ENCODE measurements at places on chromosomes 12 and 14.

DNA sequence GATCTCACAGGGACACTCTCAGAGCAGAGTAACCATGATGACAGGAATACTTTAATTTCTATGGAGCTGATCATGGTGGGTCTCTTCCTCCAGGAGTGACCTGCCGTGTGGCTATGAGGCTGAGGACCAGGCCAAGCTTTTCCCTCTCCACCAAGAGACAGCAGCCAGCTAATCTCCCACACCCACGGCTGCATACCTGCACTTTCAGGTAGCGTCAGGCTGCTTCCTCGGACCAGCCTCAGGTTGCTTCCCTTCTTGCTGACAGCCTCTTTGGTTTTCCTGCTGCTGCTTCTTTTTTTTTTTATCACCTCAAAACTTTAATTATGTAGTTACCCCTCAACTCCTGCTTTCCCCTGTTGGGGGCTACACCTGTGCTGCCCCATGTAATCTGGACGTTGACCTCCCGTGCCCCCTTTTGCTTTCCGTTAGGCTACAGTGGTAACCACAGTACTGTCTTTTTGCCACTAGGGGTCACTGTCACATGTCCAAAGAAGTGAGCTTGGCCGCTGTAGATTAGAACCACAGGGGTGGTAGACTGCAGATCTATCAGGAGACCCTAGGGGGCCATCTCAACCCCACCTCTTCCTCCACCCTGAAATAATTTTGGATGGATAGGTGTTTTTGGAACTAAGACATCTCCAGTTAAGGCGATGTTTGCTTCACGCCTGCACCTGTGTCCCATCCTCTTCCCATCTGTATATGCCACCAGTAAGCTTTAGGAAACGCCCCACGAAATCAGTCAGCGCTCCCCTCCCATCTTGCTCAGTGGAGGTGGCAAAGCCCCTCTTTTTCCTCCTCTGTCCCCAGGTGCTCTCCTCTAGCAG is 7.8 kb upstream of the PIP4K2C start:
- DNase-seq = peak; percentile 74

GRCh38 chr14:100864206-100864605 is 38.3 kb downstream of the MEG3 start:
- DNase-seq = no peak

DNA sequence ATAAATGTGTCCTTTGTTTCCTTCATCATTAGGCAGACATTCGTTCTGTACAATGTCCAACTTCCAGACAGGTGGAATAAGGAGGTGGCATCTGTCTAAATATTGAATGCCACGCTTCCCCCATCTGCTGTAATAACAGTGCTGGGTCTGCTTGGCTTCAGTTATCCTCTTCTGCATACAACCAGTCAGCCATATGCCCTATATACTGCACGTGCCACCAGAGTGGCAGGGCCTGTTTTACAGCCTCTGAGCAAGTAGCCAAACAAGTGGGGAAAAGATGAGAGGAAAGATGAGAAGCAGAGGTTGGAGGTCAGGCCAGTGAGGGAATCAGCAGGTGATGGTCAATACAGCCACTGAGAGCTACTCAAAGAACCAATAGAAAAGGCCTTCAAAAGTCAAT is 55.4 kb downstream of the OTX2 start:
- peak; percentile 11 for DNase-seq

GRCh38 chr12:7749442-7749841 is 2.3 kb upstream of the CLEC4C start:
- no peak for DNase-seq

- no peak for DNase-seq
Measured at GRCh38 chr12:121279507-121279915, 17.0 kb downstream of the CAMKK2 start.

- no peak for DNase-seq
Measured at GRCh38 chr12:12676605-12677004, 19.4 kb downstream of the GPR19 start.

GRCh38 chr12:115870021-115870420 is 407.5 kb downstream of the MED13L start:
- DNase-seq = no peak

DNA sequence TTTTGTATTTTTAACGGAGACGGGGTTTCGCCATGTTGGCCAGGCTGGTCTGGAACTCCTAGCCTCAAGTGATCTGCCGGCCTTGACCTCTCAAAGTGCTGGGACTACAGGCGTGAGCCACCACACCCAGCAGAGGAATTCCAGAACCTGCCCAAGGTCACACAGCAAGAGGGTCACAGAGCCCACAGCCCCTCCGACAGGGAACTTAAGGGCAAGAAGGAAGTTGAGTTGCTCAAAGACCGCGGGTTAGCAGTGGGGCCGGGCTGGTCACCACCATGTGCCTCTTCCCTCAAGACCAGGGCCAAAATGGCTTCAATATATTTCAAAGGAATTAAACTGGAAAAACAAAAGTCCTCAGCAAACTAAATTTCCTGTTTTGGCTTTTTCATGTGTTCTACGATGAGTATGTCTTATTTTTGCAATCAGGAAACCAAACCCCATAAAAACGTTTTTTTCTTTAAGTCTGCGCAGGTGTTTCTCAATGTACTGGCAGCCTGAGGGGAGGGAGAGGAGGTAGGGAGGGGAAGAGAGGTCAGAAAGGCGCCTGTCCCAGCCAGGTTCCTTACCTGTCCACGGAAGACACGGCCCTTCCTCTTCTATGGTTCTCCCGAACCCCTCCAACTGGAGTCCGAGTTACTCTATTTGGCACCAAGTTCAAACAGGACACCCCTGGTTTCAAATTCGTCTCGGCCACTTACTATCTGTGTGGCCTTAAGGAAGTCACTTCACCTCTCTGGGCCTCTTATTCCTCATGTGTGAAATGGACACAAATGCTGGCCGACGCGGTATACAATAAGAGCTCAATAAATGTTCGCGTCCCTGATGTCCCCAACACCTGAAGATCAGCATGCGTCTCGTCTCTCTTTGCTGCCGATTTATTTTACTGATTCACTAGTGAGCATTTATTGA is 778 bp downstream of the SLC8B1 start:
- no peak for DNase-seq

- DNase-seq = peak; percentile 6
Measured at GRCh38 chr12:109440851-109441490, 36.1 kb downstream of the KCTD10 start.

GRCh38 chr14:90091393-90091792 is 29.6 kb downstream of the KCNK13 start:
- DNase-seq = peak; percentile 69

GRCh38 chr14:62896932-62897456 is 148.3 kb downstream of the KCNH5 start:
- no peak for DNase-seq

DNA sequence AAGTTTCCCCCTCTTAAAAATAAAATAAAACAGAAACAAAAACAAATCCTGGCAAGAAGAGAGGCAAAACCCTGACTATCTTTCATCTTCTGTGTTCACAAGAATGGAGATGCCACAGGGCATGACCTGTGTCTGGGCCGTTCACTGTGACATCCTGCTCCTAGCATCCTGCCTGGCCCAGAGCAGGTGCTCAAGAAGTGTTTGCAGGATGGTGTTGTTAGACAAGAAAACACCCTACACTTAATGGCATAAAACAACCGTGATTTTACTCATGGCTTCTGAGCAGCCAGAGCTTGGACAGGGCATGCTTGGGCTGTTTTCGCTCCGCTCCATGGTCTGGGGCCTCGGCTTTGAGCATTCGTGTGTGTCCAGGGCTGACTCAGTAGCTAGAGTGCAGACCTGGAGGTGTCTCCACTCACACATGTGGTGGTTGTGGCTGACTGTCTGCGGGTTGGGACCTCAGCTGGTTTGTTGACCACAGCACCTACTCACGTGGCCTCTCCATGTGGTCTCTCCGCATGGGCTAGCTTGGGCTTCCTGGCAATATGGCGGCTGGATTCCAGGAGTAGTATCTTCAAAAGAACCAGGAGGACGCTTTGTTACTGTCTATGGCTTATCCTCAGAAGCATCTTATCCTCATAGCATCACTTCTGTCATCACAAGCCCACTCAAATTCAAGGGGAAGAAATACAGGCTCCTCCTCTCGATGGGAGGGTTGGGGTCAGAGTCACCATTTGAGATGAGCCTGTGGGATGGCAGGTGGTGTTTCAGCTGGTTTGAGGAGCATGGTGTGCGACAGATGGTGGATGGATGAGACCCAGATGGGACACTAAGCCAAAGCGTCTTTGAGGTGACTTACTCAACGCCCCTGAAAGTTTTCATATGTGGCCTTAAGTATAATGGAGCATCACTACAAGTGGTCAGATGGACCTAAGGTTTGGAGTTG is 33.2 kb upstream of the FZD10 start:
- no peak for DNase-seq

- DNase-seq = no peak
Measured at GRCh38 chr14:99420711-99421110, 59.9 kb downstream of the SETD3 start.

- DNase-seq = no peak
Measured at GRCh38 chr12:119363037-119363436, 28.5 kb downstream of the CCDC60 start.

DNA sequence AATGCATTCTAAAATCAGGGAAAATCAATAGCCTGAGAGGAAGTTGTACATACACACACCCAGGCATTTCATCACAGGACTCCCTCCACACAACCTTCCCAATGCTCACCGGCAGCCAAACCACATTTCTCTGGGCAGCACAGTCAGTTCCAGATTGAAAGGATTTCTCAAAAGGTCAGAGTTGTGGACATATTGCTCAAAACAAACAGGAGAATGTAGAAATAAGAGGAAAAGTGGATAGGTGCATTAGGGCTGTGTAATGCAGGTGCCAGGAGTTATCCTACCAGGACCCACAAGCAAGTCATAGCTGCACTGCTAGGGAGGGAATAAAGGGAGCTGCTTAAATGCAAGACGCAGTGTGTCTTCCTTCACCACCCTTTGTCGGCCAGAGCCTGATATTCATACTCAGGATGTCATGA is 62.9 kb downstream of the GCH1 start:
- no peak for DNase-seq

DNA sequence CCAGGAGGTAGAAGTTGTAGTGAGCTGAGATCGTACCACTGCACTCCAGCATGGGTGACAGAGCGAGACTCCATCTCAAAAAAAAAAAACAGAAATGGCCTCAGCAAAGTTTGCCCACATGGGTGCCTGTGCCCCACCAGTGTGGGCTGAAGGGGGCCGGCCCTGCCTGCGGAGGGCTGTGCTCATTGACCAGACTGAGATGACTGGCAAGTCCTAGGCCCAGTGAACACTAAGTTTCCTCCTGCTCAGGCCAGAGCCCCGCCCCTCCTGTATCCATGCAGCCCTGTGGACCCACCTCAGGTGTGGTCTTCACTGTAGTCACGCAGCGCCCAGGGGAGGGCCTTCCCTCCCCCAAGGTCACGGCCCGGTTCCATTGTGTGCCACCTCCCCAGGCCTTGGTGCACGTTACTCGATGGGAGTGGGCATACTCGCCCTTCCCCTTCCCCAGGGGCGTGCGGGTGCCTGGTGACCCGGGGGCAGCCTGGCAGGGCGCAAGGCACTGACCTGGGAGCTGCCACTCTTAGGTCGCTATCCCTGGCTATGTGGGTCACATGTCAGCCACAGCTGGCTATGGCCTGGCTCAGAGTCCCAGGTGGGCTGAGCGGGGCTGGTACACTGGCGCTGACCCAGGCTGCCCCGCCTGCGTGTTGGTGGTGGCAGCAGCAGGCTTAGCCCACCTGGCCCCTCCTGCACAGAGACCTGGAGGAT is 16.1 kb downstream of the INF2 start:
- DNase-seq = no peak

- DNase-seq = no peak
Measured at GRCh38 chr14:88044776-88045446, 40.0 kb downstream of the GPR65 start.

- DNase-seq = no peak
Measured at GRCh38 chr14:52834440-52834842, 43.0 kb upstream of the GNPNAT1 start.

DNA sequence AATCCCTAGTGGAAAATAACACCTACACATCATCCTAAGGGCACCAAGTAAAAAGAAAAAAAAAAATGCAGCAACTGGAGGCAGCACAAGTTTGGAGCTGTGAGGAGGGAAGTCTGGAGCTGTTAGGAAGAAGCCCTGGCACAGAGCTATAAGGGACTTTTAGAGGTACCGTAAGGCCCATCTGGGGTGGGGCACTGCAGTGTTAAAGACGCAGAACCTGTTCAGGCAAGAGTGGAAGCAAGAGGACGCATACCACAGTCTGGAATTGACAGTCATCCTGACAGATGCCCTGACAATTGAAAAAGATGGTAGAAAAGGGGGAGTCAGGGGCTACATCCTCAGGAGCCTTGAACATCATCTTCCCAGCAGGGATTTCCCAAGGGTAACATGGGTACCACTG is 195.9 kb upstream of the PLEKHG7 start:
- DNase-seq = no peak

GRCh38 chr14:50763382-50764007 is 67.5 kb downstream of the NIN start:
- DNase-seq = no peak

GRCh38 chr12:93081810-93082165 is 152.7 kb upstream of the EEA1 start:
- no peak for DNase-seq

DNA sequence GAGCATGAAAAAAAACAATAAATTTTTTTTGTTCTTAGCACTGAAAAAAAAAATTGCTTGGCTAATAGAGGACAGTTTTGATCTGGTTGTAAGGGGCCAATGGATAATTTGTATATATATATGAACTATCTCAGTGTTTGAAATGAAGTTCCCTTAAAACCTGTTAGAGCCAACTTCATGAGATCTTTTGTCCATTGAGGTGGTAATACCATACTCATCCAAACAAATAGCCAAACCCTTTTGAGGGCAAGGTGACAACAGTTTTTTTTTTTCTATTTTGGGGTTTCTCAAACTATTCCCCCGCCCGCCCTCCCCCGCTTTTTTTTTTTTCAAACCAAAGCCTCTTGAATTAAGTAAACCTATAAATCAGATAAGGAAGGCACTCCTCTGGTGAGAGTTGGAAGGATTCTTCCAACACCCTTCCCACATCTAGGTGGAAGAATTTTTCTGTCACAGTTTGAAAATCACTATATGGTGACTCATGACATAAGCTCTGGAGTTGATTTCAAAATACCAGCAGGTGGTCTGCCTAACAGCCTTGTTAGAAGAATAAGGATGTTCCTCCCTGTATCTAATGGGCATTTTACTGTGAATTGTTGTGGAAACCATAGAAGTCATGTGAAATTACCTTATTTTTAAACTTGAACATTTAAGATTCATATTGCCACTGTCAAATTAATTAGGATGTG is 10.2 kb downstream of the ARHGAP5 start:
- DNase-seq = no peak

DNA sequence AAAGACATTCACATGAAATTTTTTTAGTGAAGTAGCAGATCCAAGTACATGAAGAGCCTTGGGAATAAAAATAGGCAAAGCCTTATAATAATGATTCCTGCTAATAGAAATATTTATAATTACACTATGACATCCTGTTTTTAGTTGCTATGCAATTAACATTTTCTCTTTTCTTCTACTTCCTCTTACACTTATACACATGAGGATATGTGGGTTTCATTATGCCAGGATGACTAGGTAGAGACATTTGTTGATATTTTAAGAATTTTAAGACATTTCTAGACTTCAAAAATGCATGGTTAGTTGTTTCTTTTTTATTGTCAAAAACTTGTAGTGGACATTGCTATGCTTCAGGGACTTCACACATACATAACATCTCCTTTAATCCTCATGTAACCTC is 326.8 kb downstream of the SYT1 start:
- DNase-seq = no peak

Measured in NCI-H1092 treated with DMSO at 0.1 percent for 48 hours (cell line).